Activated CD4-positive, alpha-beta T cell treated with anti-CD3 and anti-CD28 coated beads, Interleukin-2, amount 50 U/mL, for 4 hours (primary cell): ENCODE measurements at places on chromosomes 5 and 9.

- no peak for DNase-seq
These were observed 229.0 kb downstream of the ARL15 start for GRCh38 chr5:54081415-54081814.

DNA sequence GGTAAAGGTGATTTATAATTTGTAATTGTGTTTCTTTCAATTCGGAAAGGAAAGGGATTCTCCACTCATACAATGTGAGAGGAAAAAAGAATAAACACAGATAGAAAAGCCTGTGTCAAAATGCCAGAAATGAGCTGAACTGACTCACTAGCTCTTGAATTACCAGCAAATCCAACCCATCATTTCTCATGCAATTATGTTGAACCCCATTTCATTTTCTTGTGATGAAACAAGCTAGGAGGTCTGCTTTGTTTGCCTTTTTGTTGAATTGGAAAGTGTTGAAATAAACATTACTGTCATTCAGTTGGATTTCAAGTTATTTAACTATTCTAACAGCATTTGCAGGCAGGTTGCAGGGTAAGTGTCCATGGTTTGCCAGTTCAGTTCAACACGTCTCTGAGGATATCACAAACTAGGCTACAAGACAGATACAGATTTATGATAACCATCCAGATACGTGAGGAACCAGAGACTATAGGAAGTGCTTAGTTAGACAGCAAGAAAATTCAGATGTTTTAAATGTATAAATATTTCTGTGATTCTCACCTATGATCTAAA, 547.2 kb downstream of the MAT2B start:
- no peak for DNase-seq

DNA sequence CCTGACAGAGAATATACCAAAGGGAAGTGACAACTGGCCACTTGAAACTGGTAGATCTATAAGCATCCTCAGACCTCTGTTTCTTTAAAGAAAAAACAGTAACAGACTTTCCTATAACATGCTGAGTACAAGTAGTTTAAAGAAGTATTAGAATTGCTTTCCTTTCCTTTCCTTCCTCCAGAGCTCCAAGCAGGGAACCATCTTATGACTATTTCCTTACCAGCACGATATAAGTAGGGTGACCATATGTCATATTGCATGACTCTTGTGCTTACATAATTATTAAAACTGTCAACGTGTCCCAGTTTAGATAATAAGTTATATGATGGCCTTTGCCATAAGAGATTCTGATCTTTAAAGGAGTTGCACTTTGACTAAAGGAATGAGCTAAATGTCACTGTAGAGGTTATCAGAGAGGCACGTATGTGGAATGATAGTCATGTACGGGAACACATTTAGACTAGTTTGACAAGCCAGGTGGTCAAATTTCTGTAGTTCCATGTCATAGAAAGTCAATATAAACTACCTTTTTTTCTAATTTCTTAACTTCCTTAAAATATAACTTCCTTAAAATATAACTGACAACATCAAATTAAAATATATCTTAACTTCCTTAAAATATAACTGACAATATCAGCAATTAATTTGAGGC, 212.7 kb upstream of the CD180 start:
- DNase-seq = no peak

DNA sequence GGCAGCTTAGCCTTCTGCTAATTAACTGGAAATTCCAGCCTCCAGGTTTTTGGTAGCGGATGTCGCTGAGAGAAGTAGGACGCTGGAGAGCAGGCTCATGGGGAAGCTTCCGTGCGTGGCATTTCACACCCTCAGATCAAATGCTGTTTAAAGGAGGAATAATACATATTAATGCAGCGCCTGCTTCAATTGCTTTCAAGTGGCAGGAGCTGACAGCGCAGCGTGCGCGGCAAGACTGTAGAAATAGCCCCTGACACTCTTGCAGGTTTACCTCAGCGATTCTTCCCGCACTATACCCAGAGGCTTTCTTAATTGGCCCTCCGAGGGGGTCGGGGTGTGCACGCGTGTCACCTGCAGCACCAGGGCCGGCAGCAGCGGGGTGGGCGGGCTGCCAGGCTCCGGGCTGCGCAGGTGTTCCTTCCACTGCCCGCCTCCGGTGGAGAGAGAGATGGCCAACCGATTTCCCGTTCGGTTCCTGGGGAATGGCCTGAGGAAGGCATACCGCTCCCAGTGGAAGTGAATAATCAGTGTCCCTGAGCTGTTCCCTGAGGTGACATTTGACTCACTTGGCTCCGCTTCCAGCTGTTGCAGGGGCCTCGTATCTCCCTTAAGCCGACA, 427.9 kb downstream of the KCTD16 start:
- DNase-seq = no peak

DNA sequence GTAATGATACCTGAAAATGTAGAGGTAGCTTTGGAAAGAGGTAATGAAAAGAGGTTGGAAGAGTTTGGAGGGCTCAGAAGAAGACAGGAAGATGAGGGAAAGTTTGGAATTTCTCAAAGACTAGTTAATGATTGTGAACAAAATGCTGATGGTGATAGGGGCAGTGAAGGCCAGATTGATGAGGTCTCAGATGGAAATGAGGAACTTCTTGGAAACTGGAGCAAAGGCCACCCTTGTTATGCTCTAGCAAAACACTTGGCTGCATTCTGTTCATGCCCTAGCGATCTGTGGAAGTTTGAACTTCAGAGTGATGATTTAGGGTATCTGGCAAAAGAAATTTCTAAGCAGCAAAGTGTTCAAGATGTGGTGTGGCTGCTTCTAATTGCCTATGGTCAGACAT, 161.2 kb upstream of the SPEF2 start:
- DNase-seq = no peak

DNA sequence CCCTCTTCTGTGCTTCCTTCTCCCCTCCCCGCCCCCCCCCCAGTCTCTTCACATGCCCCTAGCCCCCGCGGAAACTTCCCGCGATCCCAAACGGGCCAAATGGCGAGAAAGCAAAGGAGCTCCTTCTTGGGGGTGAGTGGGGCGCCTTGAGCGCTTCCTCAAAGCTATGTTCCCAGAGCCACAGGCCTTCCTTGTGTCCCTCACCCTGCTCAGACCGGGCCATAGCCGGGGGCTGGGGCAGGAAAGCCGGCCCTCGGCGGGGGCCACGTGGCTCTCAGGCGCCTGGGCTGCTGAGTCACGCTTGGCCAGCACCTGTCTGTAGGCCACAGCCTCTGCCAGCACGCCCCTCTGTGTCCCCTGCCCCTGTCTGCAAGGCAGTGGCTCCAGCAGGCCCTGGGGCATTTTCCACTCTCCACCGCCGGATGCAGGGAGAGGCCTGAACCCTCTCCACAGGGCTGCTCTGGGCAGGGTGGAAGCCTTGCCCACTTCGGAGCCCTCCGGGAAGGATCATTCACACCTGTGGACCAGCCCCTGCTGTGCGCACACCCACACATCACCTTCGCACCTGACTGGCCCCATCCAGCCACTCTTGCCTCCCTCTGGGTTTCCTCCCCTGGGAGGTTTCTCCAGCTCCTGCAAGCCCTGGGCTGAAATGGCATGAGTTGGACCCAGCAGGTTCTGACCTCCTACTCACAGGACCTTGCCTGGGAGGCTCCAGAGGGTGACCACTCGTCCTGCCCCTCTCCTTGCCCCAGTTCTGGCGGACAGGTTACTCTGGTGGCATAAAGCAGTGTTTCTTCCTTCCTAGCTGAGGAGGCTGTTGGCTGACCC, 1.2 kb upstream of the SQSTM1 start:
- no peak for DNase-seq

DNA sequence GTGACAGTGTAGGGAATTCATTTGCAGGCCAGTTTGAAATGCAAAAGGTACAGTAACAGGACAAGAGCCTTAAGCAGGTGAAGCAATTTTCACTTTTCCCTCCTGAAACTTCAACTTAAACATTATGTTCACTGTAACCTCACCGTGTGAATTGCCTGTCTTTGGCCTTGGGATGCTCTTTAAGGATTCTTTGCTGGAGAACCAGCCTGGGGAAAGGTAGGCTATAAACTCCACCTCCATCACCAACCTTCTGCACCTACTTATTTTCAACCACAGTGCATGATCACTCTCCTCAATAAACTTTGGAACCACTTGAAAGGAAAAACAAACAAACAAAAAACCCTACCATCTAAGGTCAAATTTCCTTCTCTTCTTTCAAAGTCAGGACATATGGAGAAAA, 300.5 kb downstream of the TLE1 start:
- DNase-seq = no peak

GRCh38 chr5:41151564-41151963, 61.8 kb downstream of the C6 start:
- no peak for DNase-seq

- no peak for DNase-seq
These were observed 8.1 kb downstream of the TAL2 start for GRCh38 chr9:105670315-105670714.

- DNase-seq = no peak
These were observed 103.8 kb upstream of the SLC1A3 start for GRCh38 chr5:36502608-36503007.

- DNase-seq = no peak
These were observed 17.6 kb downstream of the PDGFRB start for GRCh38 chr5:150137997-150138396.

DNA sequence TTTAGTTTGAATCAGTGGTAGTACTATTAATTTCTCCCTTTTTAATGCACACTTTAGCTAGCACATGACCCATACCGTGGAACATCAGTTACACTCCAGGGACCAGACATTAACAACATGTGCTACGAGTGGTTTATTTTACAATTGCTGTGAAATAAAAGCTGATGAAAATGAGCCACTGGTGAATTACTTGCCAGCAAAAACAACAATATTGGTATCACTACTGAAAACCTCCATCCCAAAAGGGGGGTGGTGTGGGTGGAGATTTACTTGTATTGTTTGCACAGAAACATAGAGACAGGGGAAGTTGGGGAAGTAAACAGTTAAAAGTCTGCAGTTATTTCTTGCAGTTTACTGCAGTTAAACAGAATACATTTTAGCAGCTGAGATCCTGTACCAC, 369.6 kb upstream of the GRAMD2B start:
- DNase-seq = no peak

DNA sequence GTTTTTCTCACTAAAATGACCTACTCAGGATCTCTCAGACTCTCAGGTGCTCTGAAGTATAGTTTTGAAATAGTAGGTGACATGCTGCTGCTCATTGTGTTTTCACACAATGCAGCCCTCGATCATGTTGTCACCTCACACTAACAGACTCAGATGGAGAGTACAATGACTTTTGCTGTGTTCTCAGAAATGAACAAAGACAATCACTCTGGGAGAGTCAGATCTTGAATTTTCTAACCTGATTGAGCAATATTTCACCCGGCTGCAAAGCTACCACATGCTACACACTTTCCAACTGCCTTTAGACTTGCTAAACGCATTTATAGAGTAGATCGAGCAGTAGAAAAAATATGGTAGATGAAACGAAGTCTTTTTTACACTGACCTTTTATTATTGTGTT, 113.4 kb downstream of the ST8SIA4 start:
- DNase-seq = no peak

DNA sequence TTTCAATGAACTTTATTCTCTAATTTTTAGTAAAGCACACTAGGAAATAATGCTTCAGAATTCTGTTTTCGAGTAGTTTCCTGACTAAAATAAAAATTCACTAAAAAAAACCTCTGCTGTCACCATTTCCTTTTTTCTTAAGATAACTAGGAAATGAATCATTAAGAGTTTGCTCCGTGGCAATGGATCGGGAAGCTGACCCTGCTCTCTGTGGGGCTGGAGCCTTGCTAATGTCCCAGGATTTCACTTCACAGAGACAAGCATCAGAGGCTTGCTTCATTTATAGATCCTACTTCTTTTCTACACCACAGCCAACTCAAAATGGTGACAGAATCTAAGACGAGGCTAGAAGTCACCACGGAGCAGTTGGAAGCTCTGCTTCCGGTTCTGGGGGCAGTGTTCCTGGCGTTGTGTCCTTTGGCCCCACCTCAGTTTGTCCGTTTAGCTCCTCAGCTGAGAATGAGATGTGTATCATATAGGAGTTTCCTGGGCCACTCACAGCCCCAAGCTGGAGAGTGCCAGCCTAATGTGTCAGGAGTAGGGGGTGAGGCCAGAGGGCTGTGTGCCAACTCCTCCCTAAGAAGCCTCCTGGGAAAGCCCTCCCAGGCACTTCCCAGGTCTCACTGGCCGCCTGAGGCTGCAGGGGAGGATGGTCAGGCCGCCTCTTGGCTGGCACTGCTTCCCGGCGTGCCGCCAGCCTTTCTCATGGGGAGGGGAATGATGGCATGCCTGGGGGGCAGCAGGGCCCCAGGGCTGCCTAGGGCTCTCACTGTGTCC, 19.6 kb downstream of the TENT4A start:
- DNase-seq = no peak

DNA sequence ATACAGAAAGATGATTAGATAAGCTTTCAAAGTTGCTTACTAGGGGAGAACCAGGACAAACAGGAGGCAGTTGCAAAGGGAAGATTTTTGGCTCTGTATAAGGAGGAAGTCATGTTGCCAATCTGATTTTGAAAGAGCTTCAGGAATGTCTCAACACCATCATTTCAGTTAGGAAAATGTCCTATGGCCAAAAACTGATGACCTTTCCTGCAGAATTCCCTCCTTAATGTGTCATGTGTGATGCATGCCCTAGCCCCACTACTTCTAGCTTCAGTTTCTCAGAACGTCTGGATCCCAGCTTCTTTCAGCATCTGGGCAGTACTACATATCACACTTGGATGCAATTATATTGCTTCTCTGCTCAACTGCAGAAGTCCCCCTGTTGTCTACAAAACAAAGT, 211.5 kb upstream of the NREP start:
- DNase-seq = no peak

DNA sequence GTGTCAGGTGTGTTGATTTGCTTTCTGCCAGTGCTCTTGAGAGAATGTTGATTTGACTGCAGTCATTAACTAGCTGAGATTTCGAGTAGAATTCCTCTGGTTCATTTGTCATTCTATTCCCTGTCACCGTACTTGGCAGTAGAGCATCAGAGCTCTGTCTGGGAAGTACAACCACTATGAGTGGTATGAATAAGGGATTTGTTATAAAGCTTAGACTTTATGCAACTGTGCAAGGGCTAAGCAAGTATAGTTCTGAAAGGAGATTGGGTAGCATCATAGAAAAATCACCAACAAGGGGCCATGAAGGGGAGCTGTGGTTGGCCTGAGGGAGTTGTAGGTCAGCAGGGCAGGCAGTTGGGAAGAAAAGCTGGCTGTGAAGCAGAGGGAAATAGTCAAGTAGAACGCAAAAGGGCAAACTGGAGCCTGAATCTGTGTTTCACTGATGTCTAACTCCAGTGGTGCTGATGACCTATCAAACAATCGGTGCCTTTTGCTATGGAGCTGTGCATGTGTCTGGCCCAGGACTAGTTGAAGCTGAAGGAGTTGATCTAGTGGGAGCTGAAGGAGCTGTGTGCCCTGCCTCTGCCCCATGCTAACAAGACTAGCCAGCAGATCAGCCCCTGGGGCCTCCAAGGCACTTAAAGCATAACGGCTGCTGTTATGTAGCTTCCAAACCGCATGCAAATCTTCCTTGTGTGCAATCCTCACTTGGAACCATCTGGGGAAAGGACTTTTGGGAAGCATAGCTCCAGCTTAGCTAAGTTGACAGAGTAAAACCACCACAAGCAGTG, 110.0 kb downstream of the SLC28A3 start:
- no peak for DNase-seq

DNA sequence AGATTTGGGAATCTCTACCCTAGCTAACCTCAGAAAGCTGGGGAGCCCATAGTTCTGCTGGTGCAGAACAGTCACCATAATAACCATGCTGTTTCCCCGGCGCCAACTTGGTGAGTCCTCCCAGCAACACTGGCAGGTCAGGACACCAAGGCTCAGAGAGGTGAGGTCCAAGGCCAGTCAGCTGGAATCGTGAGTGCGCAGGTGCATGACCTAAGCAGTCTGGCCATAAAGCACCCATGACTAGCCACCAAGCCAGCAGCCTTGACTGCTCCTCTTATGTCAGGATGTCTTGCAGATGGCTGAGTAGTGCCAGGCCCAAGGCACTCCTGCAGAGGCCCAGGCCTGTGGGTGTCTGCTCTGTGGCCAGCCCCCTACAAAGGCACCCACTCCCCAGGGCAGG, 2.6 kb downstream of the RNF44 start:
- no peak for DNase-seq
